ENCODE measurements at places on chromosomes 5 and 9.

DNA sequence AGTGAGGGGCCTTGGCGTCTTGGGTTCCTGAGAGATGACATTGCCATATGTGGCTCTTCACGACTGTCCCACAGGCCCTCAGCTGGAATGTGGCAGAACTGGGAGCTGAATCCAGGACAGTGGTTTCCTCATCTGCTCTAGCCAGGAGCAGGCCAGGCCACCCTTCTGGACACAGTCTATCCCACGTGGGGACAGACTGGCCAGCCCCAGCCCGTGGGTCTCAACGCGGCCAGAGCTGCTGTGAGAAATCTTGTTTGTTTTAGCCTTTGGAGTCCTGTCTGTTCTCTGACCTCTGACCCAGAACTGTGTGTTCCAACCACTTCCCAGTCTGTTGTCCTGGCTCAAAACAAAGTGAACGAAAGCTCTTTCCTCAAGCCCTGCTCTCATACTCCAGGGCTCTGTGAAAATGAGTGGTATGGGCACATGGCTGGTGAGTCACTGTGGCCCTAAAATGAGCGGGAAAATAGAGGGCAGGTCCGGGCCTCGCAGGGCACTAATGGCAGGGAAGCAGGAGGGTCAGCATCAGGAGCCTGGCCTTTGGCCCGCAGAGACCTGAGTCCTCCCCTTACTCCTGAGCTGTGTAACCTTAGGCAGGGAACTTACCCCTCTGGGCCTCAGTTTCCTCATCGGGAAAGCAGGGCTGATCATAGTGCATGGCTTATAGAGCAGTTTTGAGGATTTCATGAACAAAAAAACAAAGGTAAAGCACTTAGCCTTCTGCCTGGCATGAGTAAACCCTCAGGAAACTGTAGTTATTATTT is 34.8 kb upstream of the GLRX start:
- DNase-seq: no peak

DNA sequence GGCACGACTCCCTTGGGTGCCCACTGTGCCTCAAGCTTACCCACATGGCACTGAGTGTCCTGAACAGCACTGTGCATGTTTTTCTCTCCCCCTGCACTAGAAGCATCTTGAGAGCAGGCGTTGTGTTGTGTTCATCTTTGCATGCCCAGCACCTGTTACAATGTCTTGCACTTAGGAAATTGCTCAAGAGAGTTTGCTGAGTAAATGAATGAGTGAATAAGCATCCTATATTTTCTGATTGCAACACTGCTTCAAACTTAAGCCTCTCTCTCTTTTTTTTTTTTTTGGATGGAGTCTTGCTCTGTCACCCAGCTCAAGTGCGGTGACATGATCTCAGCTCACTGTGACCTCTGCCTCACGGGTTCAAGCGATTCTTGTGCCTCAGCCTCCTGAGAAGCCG is 94.5 kb downstream of the LMNB1 start:
- no peak for DNase-seq

- no peak for DNase-seq
Measured at GRCh38 chr5:95184924-95185323, 100.0 kb downstream of the MCTP1 start.

DNA sequence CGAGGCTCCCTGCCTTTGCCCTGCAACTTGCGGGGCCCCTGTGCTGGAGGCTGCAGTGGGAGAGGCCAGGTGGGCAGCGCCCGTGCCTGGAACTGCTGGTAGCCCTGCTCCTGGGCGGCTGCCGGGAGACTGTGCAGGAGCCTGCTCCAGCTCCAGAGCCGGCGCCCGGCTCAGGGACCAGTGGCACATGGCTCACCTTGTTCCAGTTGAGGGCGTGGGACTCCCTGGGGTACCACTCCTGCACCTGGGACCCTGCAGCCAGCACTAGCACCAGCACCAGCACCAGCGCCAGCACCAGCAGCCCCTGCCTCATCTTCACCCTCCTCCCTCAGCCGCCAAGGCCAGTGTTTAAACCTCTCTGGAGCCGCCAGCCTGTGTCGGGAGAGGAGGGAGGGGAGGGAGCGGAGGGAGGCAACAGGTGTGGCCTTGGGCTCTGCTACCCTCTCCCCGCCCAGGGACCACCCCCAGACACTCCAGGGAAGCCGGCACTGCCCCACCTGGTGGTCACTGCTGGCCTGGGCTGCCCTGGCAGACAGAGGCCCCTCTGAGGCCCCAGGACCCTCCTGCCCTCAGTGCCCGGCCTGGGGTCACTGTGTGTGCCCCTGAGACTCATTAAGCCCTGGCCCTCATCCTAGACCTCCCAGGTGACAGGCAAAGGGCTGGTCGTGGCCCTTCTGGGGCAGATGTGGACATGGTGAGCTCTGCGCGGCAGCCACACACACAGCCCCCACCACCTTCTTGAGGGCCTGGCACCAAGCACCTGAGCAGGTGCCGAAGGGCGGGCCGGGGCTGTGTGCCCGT is at the start of gene LCN10:
Gene LCN10 (minus strand): TSS at position 350 of the 801 bp plus-strand sequence. CDS start 37 bp downstream, at position 313.
- no peak for DNase-seq

DNA sequence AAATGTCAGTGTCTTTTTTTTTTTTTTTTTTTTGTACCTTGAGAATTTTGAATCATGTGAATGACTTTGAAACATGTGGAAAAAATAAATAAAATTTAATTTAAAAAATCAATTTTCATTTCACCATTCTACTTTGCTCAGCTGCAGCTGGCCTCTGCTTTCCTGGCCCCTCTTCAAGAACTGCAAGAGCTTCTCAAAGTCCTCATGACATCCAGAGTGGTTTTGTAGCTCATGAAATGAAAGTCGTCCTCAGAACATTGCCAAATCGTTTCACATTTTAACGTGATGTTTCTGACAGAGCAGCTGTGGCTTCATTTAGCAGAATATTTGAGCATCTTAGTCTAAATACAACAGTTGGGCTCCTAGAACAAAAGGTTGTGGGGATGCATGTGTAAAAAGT is 47.9 kb upstream of the TMEM215 start:
- no peak for DNase-seq

GRCh38 chr9:105320568-105320967 is 76.1 kb downstream of the SLC44A1 start:
- no peak for DNase-seq

- DNase-seq: no peak
Measured at GRCh38 chr9:18771011-18771410, 262.0 kb downstream of the SAXO1 start.

DNA sequence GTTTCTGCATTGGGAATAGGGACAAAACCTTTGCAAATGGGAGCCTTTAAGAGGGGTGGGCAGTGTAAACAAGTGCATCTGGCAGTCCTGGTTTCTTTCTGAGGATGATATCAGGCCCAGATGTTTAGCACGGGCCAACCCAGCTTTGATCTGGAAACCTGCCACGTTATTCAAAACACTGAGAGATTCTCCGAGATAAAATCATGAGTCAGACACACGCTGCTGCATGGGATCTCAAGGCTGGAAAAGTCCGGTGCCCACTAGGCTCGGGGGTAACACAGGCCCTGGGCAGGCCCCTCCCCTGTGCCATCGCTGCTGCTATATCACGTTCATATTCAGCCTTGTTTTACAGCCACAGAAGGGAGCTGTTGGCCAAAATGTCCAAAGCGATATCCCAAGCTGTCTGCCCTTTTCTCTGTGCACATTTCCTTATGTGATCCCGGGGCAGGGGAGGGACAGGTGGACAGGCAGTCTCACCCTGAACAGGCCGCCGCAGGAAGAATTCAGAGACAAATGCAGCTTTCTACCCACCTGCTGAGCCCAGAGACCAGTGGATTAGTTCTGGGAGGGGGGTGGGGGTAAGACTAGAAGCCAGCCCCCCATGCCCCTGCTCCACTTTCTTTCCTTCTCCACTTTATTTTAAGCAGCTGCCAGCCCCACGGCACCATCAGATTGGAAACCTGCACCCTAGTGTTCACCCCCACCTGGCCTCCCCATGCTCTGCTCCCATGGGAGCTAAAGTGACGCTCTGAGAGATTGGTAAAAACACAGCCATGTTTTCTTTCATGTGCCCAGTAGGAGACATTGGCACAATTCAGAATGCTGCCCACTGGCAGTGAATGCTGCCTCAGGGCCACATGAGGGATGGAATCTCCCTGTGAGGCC is 63.1 kb downstream of the TMOD1 start:
- DNase-seq: peak; percentile 31

- DNase-seq: no peak
Measured at GRCh38 chr9:128916204-128916603, 4.6 kb upstream of the PHYHD1 start.

- no peak for DNase-seq
Measured at GRCh38 chr9:124035001-124035650, 23.6 kb downstream of the LHX2 start.

GRCh38 chr9:98272083-98272482 is 16.6 kb upstream of the TBC1D2 start:
- DNase-seq: no peak

DNA sequence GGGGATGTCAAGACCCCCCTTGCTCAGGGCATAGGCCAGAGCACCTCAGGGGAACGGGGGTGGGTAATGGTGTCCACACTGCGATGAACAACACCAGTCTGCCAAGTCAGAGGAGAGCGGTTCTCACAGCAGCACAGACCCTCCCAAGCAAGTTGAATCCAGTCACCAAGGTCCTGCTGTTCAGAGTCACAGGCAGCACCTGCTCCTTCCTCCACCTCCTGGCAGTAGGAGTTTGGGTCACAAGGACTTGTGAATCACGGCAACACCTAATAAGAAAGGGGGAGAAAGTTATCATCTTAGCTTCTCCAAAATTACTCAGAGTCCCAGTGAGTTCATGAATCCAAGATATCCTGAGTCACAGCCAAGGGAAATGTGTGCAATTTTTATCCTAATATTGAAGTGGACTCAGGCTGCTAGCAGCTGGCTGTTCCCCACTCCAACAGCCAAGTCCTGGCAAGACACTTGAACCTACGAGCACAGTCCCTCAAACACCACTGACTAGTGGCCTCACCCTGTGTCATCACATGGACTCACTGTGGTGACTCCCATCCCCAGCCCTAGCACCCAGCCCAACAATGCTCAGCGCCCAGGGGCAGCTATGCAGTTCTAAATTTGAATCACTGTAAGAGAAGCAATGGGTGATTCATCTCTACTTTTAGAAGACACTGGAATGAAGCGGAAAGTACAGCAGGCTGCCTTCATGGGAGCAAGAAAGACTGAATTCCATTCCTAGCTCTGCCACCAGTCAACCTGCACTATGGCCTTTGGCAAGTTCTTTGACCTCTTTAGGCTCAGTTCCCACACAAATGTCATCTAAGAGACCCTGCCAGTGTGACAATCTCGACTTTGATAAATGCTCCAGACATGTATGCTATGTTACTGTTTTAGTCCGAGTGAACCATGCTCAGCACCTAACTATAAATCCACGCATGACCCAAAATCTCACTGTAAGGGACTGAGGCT is 113.7 kb downstream of the KLHL3 start:
- peak; percentile 49 for DNase-seq

- DNase-seq: peak; percentile 42
Measured at GRCh38 chr5:160539431-160539830, 117.8 kb downstream of the PTTG1 start.

GRCh38 chr5:111017731-111018130 is 53.8 kb upstream of the TSLP start:
- no peak for DNase-seq

DNA sequence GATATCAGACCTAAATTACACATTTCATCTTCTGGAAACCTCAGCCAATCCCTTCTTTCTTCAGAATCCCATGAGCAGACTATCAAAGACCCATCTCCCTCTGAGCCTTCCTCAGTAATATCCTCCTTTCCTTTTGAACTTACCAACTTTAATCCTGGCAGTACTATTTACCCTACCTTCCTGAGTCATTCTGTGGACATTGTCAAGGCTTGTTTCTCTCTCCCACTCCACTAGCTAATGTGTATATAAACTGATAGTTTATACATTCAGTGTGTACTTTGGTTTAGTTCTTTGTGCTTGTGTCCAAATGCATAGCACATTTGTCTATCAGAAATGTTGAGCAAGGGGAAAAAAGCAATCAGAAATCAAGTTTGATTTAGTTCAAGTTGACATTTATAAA is 568.3 kb downstream of the CSNK1G3 start:
- no peak for DNase-seq

DNA sequence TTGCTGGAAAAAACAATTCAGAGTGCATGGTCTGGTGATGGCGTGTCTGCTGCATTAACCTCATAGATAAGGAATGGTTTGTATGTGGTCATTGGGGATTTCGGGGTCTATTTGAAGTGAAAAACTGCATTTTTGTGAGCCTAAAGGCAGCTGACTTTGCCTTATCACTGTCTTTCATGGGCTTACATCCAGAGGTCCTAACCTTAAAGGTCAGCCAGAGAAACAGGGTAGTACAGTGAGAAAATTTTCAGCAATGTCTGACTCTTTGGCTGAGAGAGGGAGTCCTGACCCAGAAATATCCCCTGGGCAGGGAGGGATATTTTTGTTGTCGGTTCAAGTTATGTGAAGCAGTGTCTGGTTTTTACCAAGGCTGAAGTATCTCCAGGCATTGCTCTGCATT is 5.7 kb downstream of the PCSK5 start:
- DNase-seq: no peak

- peak; percentile 51 for DNase-seq
Measured at GRCh38 chr9:17116400-17116837, 18.4 kb upstream of the CNTLN start.

DNA sequence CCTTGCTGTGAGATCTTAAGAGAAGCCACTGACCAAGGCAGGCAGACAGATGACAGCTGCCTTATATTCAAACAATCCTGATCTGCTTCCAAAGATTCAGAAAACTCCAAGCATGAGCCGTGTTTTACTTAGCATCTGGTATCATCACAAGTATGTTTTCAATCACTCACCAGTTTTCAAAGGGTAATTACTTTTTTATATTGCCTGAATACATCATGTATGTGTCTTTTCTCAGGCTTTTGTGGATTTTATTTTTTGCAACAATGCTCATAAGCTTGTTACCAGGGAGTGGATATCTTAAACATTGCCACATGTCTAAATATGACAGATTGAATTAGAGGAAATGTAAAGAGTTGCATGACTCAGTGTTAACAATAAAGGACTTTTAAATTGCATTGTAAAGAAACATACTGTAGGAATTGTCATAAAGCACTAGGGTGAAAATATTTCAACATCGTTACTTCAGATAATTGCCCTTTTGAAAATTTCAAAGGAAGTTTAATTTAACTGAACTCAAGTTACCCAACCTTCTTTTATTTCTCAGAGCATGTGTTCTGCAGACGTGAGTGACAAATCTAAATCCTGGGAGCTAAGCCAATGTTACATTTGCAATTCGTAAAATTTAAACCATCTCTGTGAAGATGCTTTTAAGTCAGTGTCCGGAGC is 326.1 kb downstream of the PLK2 start:
- peak; percentile 97 for DNase-seq

DNA sequence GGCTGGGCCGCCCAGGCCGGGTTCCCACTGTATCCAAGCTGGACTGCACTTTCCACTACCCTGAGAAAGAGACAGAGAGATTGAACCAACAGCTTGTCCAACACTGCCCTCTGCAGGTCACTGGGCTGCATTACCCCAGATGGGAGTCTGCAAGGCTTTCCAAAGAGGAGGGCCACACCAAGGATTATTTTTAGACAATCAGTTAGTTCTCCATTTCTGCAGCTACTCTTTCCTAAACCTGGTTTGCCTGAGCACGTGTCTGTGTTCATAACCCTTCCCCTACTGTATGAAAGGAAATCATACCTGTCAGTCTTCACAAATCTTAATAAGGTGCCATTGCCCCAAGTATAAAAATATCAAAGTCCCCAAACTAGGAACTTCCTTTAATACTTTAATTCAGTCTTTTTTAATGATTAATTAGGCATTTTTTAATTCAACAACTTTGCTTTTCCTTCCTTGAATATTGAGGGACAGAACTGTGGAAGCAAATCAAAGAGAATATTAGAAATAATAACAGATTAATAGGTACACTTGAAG is 13.4 kb upstream of the FGF1 start:
- DNase-seq: peak; percentile 79

- DNase-seq: no peak
Measured at GRCh38 chr5:180117000-180117725, 45.6 kb upstream of the RNF130 start.

All from fibroblast of skin of abdomen (primary cell).